Fibroblast of lung (primary cell): ENCODE measurements at places on chromosomes 3 and 15. TPM values are rescaled to one million over a fixed set of nuclear protein-coding genes. Genes with fewer than 3 reads are reported as not detected.
A peak's percentile ranks its signal among the peaks of the same experiment; 100 is the strongest.

Gene SLC24A5
- not detected in 2 replicates for total RNA-seq

Gene KBTBD8
- 1.0 and 2.3 TPM in 2 replicates for total RNA-seq

Gene ZIC4
- total RNA-seq, result not detected in 2 replicates

Gene HGD
- total RNA-seq, result under 0.01 TPM in 1 of 2 replicates, not detected in the other

Gene SAMMSON
- total RNA-seq, result under 0.01 TPM in 2 replicates

Gene ESYT3
- 0.17 and 0.51 TPM in 2 replicates for total RNA-seq

GRCh38 chr3:24493746-24494617 is 668 bp downstream of the THRB start:
- no peaks in the 10 kb centered on the region for H3K36me3 ChIP-seq
- no peaks in the 10 kb centered on the region for H3K4me1 ChIP-seq
- no peaks in the 10 kb centered on the region for H3K27me3 ChIP-seq

GRCh38 chr3:12507591-12508281 is 23.5 kb downstream of the TSEN2 start:
- peaks cover 14% of the 10 kb centered on the region for H3K4me1 ChIP-seq
- H3K27me3 ChIP-seq, result no peaks in the 10 kb centered on the region
- peaks cover 2% of the 10 kb centered on the region for H3K36me3 ChIP-seq

- no peak overlapping the region for H3K4me3 ChIP-seq
- no peaks in the 10 kb centered on the region for H3K36me3 ChIP-seq
- H3K4me1 ChIP-seq, result no peaks in the 10 kb centered on the region
- no peaks in the 10 kb centered on the region for H3K27me3 ChIP-seq
Observed at GRCh38 chr15:37053166-37053565, 47.2 kb downstream of the MEIS2 start.

GRCh38 chr15:45171912-45172311 is 15.9 kb downstream of the SHF start:
- no peak for DNase-seq
- H3K4me3 ChIP-seq, result no peak overlapping the region
- no peaks in the 10 kb centered on the region for H3K27me3 ChIP-seq
- no peaks in the 10 kb centered on the region for H3K36me3 ChIP-seq

DNA sequence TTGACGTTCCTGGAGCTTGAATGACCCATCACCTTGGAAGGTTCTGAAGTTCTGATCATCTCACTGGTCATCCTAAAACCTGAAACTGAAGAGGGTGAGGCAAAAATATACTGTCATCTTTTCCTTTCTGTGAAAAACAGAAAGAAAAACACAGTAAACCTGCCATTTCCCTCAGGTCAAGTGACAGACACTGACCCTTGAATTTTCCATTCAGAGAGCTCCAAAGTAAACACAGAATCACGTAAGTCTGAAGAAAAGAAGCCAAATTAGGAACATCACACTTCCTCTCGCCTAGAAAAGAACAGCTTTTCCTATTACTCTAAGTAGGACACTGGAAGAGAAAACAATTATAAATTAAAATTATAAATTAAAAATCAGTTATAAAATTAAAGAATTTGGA is 78.7 kb upstream of the TGFBR2 start:
- no peaks in the 10 kb centered on the region for H3K27me3 ChIP-seq
- no peak overlapping the region for H3K27ac ChIP-seq
- DNase-seq, result peak; percentile 11
- no peak overlapping the region for H3K4me3 ChIP-seq

GRCh38 chr3:158220575-158220974 is 110.7 kb downstream of the RSRC1 start:
- H3K4me3 ChIP-seq, result no peak overlapping the region
- no peaks in the 10 kb centered on the region for H3K4me1 ChIP-seq
- H3K36me3 ChIP-seq, result no peaks in the 10 kb centered on the region
- H3K27me3 ChIP-seq, result no peaks in the 10 kb centered on the region

- H3K27me3 ChIP-seq, result no peaks in the 10 kb centered on the region
- peak; percentile 96 for DNase-seq
- H3K27ac ChIP-seq, result peak overlapping the region; percentile 84
- peaks cover 40% of the 10 kb centered on the region for H3K4me1 ChIP-seq
Observed at GRCh38 chr3:45123581-45124269, 22.5 kb downstream of the CDCP1 start.
